ENCODE measurements at places on chromosomes 12 and 14.

GRCh38 chr12:16716928-16717327, 111.0 kb upstream of the LMO3 start:
- no peak for DNase-seq

- no peak for DNase-seq
These were observed 749.0 kb downstream of the MED13L start for GRCh38 chr12:115528466-115528865.

DNA sequence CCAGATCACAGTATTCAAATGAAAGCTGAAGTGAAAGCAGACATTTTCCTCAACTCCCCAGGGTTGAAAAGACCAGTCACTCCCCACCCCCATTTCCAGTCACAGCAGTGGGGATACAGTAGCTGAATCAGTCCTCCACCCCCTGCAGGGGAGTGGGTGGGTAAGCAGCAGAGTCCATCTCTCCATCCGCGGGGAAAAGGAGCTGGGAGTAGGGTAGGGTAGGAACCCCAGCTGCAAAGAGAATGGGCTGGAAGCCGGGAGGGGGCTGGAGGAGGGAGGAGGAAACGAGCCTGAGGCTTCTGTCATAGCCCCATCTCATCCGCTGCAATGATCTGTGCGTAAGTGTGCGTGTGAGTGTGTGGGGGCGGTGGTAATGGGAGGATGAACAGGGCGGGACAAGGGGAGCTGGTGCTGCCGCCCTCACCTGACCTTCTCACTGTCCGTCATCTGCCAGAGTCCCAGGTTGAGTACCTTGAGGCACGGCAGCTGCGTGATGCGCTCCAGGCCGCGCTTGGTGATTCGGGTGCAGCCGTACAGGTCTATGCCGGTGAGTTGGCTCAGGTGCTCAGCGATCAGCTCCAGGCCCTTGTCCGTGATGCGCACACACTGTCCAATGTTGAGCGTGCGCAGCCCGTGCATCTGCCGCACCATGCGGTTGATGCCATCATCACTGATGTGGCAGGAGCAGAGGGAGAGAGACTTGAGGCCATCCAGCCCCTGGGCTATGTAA, 1.8 kb downstream of the FBXL14 start:
- no peak for DNase-seq

- peak; percentile 13 for DNase-seq
These were observed 34.3 kb upstream of the SLC38A1 start for GRCh38 chr12:46303039-46303666.

DNA sequence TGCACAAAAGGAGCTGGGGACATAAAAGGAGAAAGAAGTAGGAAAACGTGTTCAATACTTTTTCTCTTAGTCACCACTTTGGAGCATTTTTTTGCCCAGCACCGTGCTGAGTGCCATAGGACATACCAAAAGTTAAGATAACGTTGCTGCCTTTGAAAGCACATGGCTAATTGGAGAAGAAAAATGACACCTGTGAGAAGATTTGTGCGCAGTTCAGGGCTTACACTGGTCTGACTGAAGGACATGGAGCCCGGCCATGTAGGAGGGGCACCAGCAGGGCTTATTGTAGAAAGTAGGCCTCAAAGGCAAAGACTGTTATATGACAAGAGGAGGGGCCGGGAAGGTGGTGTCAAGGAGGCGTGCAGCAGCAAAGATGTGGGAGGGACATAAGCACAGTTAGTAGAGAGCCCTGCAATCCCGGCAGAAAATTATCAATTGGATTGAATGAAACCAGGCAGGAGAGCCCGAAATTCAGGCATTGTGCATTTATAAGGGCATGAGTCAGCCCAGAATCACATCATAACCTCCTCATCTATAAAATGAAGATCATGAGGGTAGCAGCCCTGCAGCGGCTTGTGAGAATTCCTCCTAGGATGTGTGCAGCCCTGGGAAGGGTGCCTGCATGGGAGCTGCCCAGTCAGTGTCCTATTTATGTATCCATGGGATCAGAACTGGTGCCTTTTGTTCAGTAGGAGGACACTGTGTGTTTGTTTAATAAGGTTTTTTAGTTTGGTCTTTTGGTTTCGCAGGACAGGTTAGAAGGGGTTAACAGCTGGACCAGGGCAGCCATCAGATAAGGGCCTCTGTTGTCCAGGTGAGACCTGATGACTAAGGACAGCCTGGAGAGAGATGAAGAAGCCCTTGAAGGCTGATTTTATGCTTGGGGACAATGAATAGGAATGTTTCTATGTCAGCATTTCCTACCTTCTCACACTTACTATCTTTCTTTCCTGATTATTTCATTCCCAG, 122.4 kb downstream of the GPR135 start:
- DNase-seq: no peak

DNA sequence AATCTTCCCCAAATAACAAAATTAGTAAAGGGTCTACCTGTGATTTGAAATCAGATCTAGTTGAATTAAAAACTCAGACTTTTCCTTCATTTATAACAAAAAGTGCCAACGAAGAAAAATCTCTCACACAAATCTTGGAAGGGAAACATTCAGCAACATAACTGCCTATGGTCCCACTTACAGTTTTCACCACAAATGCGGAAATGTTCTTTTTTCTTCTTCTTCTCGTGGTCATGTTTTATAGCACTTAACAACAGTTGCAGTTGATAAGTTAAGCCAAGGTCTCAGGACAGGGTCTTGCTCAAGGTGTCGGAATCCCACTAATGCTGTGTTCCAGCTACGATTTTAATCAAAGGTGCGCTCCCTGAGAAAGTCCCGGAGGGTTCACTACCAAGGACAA, 10.1 kb downstream of the RNASE6 start:
- no peak for DNase-seq

- no peak for DNase-seq
These were observed 247.8 kb downstream of the MSRB3 start for GRCh38 chr12:65526311-65526710.

- DNase-seq: no peak
These were observed 88.9 kb downstream of the TXNDC16 start for GRCh38 chr14:52463375-52463774.

DNA sequence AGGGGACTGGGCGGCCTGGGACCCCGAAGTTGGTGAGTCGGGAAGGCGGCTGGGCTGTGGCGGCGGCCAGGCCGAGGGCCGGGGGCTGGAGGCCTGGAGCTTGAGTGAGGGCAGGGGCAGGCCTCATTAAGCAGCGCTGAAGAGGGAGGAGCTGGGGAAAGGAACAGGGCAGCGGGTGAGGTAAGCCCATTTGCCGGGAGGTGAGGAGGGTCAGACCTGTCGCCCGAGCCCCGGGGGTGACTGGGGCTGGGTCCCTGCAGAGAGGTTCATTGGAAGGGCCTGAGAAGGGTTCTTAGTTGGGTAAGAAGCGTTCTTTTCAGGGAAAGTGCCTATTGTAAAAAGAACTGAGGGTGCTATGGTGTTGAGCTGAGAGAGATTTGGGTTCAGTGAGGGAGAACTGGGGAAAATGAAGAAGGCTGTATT, 441 bp downstream of the RAB5B start:
- no peak for DNase-seq

DNA sequence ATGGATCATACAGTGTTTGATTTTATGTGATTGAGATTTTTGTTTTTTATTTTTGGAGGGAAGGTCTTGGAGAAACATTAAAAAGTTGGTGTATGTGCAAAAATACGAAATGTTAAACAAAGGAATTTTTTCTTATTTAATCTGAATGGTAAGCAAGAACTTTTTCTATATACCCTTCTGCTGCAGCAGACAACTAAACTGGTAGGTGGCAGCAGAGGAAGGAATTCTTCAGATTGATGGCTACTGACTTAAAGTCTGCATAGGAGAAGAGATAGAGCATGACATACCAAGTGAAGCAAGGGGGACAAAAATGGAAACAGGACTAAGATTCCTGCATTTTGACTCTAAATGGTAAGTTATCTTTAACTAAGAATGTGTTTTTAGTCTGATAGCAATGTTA, 42.0 kb upstream of the A2ML1 start:
- DNase-seq: no peak

GRCh38 chr14:90692061-90692460, 124.2 kb downstream of the TTC7B start:
- no peak for DNase-seq

DNA sequence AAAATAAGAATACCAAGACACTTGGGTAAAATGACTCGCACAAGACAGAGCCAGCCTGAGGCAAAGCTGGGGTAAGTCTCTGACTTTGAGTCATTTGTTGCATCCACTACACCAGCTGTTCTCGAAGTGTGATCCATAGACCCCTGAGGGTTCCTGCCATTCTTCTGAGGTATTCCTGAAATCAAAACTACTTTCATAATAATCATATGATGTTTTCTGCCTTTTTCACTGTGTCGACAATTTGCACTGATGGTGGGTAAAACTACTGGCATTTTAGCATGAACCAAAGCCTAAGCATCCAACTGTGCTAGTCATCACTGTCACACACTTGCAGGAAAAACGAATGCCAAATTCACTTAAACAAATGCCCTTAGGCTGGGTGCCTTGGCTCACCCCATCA, 135.5 kb upstream of the FUT8 start:
- no peak for DNase-seq

DNA sequence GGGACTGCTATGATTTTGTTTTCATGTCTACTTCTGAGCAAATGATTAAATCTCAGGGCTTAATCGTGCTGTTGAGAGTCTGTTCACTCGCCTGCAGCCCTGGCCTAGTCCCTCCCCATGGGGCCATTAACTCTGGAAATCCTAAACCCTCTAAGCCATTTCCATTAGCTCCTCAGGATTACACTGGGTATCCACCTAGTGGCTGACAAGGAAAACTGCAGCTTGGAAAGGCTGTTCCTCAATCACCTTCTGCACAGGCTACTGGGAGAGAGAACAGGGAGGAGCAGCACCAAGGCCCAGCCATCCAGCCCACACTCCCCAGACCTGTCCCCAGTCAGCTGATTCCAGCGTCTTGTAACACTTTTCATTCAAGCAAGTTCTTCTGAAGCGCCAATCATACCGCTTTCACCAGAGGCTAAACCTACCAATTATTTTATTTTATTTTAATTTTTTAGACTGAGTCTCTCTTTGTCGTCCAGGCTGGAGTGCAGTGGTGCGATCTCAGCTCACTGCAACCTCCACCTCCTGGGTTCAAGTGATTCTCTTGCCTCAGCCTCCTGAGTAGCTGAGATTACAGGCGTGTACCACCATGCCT, 48.7 kb downstream of the NEUROD4 start:
- peak; percentile 2 for DNase-seq

DNA sequence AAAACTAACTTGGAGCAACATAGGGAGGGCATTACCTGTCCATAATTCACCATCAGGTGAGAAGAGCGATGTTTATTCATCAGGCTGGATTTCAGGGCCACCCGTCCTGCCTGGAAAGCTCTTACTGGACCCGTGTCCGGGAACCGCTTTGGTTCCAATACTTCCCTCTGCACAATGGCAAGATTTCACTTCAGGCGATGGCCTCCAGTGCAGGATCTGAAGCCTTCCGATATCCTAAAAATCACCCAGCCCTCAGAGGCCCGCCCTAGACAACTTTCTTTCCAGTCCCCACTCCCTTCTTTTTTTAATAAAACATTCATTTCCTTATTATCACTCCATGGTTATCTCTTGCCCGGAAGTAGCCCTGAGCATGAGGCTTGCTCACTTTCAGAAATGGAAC, 92.5 kb downstream of the BCL11B start:
- no peak for DNase-seq

DNA sequence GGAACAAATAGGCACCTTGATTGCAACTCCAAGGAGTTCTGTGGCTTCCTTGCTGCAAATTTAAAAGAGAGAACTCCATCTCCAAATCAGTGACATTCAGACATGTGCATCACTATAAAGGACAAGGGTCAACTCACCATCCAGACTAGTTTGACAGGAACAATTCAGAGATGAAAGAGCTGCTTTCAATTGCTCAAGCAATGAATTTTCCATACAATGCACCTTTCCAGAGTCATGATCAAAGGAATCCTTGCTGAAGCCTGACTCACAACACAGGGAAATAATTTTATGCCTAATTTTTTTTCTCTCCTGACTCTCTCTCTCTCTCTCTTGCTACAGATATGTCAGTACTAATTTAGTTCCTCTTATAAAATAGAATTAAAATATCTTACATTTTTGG, 380.5 kb upstream of the GARIN6 start:
- no peak for DNase-seq

GRCh38 chr12:25323581-25323982, 72.9 kb upstream of the KRAS start:
- DNase-seq: no peak

DNA sequence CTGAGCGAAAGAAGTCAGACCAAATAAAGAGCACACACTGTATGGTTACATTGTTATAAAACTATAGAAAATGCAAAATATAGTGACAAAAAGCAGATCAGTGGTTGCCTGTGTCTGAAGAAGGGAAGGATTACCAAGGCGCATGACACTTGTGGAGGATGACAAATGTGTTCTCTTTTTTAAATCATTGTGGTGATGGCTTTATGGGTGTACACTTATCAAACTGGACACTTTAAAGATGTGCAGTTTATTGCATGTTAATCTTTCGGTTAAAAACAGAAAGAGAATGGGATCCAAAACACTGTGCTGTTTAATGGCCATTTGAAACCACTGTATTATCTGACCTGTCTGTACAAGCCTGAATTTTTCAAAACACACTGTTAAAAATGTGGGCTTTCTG, 8.8 kb upstream of the CDK17 start:
- DNase-seq: no peak

GRCh38 chr14:89566644-89567415, 149.8 kb upstream of the FOXN3 start:
- no peak for DNase-seq

GRCh38 chr12:129028844-129029243, 175.6 kb downstream of the GLT1D1 start:
- DNase-seq: no peak

GRCh38 chr12:30870491-30871265, 55.9 kb upstream of the TSPAN11 start:
- no peak for DNase-seq

DNA sequence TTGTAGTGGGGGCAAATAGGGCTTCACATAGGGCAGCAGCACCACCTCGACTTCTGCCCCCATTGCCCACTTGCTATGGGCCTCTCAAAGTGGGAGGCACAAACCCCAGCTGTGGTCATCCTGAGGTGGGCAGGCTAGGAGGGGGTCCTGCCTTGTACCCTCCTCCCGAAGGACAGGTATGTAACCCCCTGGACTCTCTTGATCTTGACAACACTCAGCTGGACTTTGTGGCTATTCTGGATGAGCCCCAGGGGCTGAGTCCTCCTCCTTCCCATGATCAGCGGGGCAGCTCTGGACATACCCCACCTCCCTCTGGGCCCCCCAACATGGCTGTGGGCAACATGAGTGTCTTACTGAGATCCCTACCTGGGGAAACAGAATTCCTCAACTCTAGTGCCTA, 8.0 kb downstream of the ARHGAP9 start:
- no peak for DNase-seq

DNA sequence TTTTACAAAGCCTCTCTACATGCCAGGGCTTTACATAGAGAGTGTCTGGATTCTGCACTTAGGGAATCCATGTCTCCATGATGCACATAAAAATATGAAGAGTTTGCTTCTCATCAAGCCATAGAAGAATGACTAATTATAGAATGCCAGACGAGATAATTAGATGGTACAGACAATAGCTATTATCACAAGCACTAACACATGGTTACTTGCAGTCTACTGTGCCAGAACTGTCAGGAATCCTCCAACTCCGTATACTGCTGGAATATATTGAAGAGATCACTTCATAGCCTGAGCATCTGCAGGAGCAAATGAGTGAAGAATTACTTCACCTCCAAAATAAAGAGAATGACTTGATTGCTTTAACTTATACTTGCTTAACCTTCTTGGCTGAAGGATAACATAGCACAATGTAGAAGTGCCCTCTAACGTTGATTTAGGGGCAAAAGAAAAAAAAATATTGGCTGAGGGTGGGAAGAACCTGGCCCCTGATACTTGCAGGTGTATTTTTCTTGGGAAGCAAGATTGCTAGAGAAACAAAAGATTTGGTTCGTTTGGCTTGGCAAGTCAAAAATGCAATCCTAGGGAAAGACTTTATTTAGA, 272.8 kb upstream of the FAR2 start:
- DNase-seq: no peak

- DNase-seq: no peak
These were observed 23.5 kb upstream of the FRMD6 start for GRCh38 chr14:51628238-51628637.
